ENCODE measurements at places on chromosomes 1 and 21.
A peak's percentile ranks its signal among the peaks of the same experiment; 100 is the strongest.

DNA sequence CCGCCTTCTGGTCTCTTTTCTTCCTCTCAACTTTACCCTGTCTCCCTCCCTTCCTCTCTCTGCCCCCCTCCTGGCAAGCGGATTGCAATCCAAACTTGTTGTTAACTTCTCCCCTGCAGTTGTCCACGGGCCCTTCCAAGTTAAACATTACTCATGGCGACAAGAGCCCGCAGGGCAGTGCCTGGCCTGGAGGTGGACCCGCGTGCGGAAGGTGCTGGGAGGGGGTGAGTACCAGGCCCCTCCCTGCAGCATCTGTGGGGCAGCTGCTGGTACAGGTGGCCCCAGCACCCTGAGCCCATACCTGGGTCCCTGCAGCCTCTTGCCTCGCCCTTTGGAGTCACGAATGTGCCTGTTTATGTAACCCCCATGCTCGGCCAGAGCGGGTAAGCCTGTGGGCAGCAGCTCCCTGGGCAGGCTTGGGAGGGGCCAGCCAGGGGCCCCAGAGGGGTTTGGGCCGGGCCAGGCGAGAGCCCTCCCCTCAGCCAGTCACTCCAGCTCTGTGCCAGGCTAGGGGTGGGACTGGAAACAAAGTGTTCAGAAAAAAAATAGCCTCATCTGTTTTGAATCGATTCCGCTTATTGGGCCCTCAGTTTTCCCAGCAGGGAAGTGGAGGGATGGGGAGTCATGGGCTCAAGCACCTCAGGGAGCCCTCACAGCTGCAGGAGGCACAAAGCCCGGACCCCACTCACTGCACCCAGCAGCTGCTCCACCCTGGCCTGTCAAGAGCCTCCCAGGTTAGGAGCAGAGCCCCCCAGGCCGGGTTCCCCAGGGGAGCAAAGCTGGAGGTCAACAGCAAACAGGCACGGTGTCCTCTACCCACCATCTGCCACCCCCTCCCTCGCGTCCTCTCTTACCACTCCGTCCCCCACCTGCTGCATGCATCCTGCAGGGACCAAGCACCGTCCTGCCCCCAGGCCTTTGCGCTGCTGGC, 14.0 kb upstream of the FAAP20 start:
- no peak for DNase-seq

DNA sequence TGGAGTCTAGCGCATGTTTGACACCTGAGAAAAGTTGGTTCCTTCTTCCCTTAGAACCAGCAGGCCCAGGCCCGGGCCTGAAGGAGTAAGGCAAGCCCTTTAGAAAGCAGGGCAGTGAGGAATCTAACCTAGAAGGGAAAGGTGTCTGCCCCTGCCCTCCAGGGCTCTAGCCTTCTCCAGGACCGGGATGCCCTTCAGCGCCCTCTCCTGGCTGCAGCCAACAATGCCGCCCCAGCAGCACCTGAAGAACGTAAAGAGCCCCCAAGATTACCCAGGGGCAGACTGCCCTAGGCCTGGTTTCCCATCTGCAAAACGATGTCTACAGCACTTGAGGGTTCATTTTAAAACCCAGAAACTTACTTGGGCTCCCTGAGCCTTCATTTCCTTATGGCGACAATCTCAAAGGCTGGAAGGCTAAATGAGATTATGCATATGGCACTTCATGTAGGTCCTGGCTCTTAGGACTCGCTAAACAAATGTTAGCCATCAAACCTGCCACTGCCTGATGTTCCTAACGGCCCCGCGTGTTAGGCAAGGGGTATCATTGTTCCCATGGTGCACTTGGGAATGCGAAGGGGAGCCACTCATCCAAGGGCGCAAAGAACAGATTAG, 106.7 kb upstream of the KLHDC7A start:
- peak; percentile 63 for DNase-seq

GRCh38 chr1:203040513-203041275, 14.4 kb downstream of the PPFIA4 start:
- DNase-seq: no peak

DNA sequence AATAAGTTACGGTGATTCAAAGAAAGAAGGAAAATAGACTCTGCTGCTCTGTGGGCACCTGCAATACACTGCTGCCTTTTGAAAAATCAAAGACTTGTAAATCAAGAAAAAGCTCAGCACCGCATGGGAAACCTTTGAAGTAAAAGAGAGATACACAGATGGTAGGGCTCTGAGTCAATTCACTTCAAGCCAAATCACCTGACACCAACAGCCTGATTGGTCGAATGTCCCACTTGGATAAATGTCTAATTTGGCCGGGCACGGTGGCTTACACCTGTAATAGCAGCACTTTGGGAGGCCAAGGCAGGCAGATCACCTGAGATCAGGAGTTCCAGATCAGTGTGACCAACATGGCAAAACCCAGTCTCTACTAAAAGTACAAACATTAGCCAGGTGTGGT, 19.2 kb upstream of the RCAN3 start:
- DNase-seq: no peak

DNA sequence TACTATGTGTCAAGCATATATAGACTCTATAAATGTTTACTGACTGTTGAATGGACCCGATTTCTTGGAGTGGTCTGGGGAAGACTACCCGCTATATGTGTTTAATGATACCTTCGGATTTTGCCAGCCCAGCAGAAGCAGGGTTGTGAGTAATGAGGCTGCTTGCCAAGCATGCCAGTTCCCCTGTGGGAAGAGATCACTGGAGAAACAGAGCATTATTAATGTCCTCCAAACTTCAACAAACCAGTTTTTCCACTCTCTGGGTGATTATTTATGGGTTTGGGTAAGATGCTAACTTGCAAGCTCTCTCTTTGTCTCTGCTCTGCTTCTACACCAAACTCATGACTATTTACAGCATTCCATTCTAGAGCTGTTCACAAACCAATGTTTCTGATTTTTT, 25.1 kb upstream of the PHGDH start:
- no peak for DNase-seq
